ENCODE measurements at places on chromosomes 3 and 15. TPM values are rescaled to one million over a fixed set of nuclear protein-coding genes. Genes with fewer than 3 reads are reported as not detected.

The IL16 gene
- total RNA-seq, result 26.2 TPM

The ZCWPW2 gene
- 1.5 TPM for total RNA-seq

DNA sequence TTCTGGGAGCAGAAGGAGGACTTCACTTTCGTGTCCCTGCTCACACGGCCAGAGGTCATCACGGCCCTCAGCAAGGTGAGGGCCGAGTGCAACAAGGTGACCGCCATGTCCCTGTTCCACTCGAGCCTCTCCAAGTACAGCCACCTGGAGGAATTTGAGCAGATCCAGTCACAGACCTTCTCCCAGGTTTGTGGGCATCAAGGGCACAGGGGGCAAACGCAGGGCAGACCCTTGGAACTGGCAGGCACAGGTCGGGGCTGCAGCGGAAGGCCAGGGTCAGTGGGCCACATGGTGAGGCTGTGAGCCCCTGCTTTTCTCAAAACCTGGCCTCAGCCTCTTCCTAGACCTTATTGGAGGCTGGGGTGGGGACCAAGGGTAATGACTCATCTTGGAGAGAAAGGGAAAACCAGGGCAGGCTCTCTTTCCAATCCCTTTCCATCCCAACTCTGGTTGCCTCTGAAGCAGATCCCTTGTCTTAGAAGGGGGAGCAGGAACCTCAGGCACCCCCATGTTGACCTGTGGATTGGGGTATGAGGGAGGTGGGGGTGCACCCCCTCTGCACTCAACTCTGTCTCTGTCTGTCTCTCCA lies 29.5 kb downstream of the DNAH1 start:
- H3K27ac ChIP-seq, result no peak overlapping the region
- H3K36me3 ChIP-seq, result no peaks in the 10 kb centered on the region
- H3K4me1 ChIP-seq, result no peaks in the 10 kb centered on the region
- H3K4me3 ChIP-seq, result no peak overlapping the region
- no peak for DNase-seq

DNA sequence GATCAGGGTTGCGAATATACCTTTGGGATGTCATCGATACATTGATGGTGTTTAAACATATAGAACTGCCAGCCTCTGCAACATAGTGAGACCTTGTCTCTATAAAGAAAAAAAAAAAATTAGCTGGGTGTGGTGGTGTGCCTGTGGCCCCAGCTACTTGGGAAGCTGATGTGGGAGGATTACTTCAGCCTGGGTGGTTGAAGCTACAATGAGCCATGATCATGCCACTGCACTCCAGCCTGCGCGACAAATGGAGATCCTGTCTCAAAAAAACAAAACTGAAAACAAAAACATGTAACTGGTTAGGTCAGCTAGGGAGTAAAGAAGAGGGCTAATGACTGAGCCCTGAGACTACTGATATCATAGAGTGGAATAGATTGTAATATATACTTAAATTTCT lies 30.7 kb upstream of the MGA start:
- no peaks in the 10 kb centered on the region for H3K36me3 ChIP-seq
- no peak for DNase-seq
- H3K4me3 ChIP-seq, result no peak overlapping the region

DNA sequence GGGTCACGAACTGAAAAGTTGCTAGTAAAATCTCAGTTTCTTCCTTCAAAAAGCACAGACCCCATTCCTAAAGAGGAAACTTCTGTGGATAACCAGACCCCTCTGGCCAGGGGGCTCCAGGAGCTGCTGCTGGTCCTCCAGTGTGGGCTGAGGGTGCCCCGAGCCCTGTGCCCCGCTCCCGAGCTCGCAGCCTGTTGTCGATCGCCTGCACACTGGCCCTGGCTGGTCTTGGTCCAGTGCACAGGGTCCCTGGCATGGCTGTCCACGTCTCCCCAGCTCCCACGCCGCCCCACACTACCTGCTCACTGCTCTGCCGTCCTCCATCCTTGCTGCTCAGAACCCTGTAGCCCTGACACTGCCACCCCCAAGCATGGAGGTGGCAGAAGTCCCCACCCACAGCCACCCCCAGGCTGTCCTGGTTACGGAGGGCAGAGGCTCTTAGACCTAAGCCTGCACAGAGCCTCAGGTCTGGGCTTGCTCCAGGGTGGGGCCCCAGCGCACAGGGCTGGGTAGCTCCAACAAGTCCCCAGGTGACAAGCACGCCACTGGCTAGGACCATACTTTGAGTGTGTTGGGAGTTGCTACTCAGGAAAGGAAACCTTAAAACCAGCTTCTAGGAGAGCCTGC lies 87.0 kb downstream of the PLXNA1 start:
- no peaks in the 10 kb centered on the region for H3K27me3 ChIP-seq
- no peak overlapping the region for H3K27ac ChIP-seq
- H3K36me3 ChIP-seq, result no peaks in the 10 kb centered on the region
- no peaks in the 10 kb centered on the region for H3K4me1 ChIP-seq

DNA sequence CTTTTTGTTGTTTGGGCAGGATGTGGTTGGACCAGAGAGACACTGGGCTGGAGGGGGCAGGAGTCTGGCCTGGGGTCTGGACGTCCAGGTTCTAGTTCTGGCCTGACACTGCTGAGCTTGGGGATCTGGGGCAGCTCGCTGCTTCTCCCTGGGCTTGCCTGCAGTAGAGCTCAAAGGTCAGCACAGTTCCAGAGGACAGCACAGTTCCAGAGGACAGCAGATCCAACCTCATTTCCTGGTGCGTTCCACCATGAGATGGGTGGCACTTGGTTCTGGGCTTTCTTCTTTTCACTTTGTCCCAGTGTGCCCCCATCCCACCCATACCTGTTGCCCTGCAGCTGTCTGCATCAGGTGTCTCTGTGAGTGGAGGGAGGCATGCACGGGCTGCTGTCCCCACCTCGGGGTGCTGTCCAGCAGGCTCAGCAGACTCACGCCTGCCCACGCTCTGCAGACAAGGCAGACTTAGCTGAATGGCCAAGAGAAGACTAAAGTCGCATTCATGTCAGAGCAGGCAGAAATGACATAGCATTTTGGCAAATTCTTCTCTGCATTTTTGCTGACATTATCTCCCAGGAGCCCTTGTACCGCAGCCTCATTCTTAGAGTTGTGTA lies 16.7 kb downstream of the CACNA2D3 start:
- H3K27ac ChIP-seq, result no peak overlapping the region
- H3K36me3 ChIP-seq, result no peaks in the 10 kb centered on the region
- DNase-seq, result no peak

- no peaks in the 10 kb centered on the region for H3K27me3 ChIP-seq
- H3K4me3 ChIP-seq, result no peak overlapping the region
- DNase-seq, result no peak
- no peaks in the 10 kb centered on the region for H3K36me3 ChIP-seq
- H3K27ac ChIP-seq, result no peak overlapping the region
Observed at GRCh38 chr15:38745126-38745525, 180.5 kb upstream of the RASGRP1 start.

DNA sequence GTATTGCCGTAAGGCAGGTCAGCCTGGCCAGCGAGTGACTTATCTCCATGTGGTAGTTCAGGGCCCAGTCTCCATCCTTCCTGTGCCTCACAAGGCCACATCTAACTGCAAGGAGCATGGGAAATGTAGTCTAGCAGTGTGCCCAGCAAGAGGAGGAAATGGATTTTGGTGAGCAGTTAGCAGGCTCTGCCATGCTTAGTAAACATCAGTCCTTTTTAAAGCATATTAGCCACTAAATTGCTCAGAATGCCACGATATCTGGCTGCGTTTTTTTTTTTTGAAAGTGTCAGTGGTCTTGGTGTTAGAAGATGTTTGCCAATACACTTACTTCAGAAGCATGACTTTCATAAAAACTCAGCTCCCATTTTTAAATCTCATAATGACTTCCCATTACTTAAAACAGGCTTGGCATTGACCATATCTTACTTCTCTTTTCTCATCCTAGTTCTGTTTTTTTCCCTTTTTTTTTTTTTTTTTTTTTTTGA lies 470.2 kb upstream of the TPRG1 start:
- H3K4me1 ChIP-seq, result no peaks in the 10 kb centered on the region
- H3K36me3 ChIP-seq, result no peaks in the 10 kb centered on the region
- no peak overlapping the region for H3K27ac ChIP-seq
- no peak overlapping the region for H3K4me3 ChIP-seq
- DNase-seq, result no peak
- no peaks in the 10 kb centered on the region for H3K27me3 ChIP-seq

- H3K27ac ChIP-seq, result peak overlapping the region; percentile 48
- no peaks in the 10 kb centered on the region for H3K27me3 ChIP-seq
- H3K4me3 ChIP-seq, result no peak overlapping the region
- H3K36me3 ChIP-seq, result no peaks in the 10 kb centered on the region
Observed at GRCh38 chr3:5017925-5018531, 38.8 kb downstream of the BHLHE40 start.

DNA sequence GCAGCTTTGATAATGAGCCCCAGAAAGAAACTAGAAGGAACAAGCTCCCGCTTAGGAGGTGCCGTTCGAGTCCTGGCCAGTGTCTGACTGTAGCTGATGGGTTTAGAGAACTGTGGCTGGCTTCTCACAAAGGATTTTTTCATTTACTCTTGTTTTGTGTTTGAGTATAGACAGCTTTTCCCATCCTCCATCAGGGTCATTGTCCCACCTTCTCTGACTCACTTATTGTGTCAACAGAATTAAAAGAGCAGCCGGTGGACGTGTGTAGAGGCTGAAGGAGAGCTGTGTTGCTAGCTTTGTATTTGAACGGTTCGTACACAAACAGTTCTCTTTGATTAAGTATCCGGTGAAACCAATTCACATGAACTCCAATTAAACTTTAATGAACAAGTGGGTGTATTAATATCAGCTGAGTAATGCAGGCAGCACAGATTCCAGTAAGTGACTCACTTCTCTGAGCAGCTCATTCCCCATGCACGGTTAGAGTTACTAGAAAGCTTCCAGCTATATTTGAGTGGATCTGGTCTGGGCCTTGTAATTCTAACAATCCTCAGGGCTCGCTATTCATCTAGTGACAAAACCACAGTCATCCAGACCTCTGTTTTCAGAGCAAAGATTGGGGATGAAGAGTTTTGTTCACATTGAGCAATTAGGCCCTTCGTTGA lies 141.0 kb downstream of the LPP start:
- peak overlapping the region; percentile 80 for H3K27ac ChIP-seq
- H3K4me3 ChIP-seq, result no peak overlapping the region
- DNase-seq, result no peak
- H3K4me1 ChIP-seq, result peaks cover 29% of the 10 kb centered on the region
- no peaks in the 10 kb centered on the region for H3K36me3 ChIP-seq

DNA sequence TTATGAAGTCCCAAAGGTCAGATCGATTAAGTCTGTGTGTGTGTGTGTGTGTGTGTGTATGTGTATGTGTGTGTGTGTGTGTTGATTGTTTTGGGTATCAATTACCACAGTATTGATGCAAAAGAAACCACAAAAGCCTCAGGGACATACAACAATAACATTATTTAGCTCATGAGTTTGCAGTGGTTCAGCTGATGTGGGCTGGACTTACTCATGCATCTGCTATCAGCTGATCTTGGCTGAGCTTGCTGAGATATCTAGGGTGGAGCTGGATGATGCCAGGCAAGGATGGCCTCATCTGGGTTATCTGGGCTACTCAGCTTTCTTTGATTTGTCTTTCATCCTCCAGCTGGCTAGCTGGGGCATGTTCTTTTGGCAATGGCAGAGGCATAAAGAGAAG lies 82.4 kb upstream of the PRR23C start:
- H3K27ac ChIP-seq, result no peak overlapping the region
- H3K36me3 ChIP-seq, result no peaks in the 10 kb centered on the region
- DNase-seq, result no peak
- H3K27me3 ChIP-seq, result no peaks in the 10 kb centered on the region

GRCh38 chr3:46668591-46668990 lies 24.9 kb downstream of the ALS2CL start:
- no peak overlapping the region for H3K27ac ChIP-seq
- no peak overlapping the region for H3K4me3 ChIP-seq
- no peaks in the 10 kb centered on the region for H3K36me3 ChIP-seq
- no peaks in the 10 kb centered on the region for H3K27me3 ChIP-seq

GRCh38 chr15:41603941-41604911 lies 45.2 kb downstream of the TYRO3 start:
- peak overlapping the region; percentile 11 for H3K4me3 ChIP-seq
- H3K27ac ChIP-seq, result peak overlapping the region; percentile 39
- no peaks in the 10 kb centered on the region for H3K4me1 ChIP-seq
